ENCODE measurements at places on chromosomes 6 and 20.

DNA sequence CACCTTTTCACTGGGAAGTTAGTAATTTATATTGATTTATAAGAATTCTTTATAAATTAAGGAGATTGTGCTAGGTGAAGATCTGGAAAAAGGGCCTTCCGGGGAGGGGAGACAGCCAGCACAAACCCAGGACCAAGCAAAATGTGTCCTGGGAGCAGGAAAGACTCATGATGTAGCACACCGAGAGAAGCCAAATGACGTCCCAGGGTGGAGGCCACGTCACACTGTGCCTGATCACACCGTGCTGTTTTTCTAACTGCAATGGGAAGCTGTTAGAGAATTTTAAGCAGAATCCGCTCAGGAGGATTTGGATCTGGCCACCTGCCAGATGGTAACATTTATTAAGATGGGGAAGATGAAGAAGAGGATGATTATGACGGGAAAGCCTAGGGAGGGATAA is 72.7 kb upstream of the AKAP12 start:
- DNase-seq = no peak

DNA sequence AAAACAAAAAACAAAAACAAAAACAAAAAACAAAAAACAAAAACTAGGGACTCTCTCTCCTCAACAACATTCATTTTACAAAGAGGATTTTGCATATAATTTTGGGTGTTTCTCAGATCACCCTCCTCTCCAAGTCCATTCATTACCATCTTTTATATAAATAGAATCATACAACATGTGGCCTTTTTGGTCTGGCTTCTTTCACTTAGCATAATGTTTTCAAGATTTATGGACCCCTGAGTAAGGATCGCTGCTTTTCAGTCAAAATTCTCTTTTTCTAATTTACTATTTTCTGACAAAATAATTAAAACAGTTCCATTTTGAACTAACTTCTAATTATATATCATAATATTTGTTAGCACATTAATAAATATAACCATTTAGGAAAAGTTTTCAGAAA is 94.8 kb downstream of the UBE3D start:
- DNase-seq = no peak

- DNase-seq = no peak
These were observed 40.2 kb downstream of the MOXD1 start for GRCh38 chr6:132361101-132361500.

DNA sequence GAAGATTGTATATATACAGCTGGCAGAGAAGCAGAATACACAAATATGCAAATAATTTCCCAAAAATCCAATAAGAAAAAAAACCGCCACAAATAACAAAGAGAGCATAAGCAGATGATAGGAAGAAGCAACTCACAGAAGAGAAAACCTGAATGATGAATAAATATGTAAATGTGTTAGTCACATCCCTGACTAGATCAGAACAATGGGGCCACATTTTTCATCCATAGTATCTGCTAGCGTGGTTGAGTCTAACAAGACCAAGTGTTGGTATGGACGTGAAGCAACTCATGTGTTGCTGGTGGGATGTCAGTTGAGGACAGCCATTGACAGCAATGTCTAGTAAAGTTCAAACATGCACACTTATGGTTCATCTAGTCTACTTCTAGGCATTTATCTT is 3.9 kb upstream of the SLC22A3 start:
- DNase-seq = no peak

GRCh38 chr6:44704240-44705150 is 317.0 kb downstream of the CDC5L start:
- no peak for DNase-seq

- DNase-seq = no peak
These were observed 173.3 kb downstream of the PTPRK start for GRCh38 chr6:128347123-128347522.

GRCh38 chr20:9912858-9913434 is 74.1 kb upstream of the PAK5 start:
- no peak for DNase-seq

DNA sequence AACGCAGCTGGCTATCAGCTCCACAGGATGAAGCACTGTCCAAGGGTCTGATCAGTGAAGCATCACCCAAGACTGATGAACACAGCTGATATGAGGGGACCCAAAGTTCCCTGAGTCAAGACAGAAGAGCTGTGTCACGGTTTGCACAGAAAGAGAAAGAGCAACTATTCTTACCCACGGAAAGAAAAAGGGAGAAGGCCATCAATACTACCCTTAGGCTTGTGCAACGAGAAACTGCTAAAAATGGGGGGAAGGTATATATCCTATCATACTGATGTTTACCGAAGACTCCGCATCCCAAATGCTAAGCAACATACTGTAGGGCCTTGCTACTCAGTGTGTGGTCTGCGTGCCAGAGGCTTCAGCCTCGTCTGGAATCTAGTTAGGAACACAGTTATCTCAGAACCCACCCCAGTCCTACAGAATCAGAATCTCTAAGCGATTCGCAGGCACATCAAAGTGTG is 665 bp downstream of the FASTKD5 start:
- DNase-seq = no peak

DNA sequence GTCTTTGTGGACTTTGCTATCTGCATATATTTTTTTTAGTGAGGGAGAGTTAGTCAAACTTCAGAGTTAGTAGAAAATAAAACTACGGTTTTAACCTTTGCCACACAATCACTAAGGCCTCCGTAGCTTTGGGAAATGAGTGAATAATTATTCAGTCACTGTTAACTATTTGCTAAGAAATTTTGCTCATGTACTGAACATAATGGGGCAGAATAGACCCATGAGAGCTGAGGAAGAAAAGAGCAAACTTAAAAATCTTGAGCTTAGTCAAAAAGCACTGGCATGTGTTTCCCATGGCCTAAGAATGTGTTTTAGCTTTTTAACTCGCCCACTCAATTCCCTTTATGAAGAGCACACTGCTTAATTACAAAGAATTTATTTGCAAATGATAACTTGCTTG is 60.4 kb upstream of the SUPT3H start:
- DNase-seq = no peak
